ENCODE measurements at places on chromosomes 11 and 22.

- no peak for DNase-seq
Observed at GRCh38 chr22:38649841-38650522, 6.2 kb downstream of the FAM227A start.

GRCh38 chr11:58805065-58805464 is 39.4 kb downstream of the GLYATL2 start:
- DNase-seq: peak; percentile 14

GRCh38 chr22:40720538-40721256 is 41.4 kb downstream of the MCHR1 start:
- DNase-seq: no peak

- DNase-seq: no peak
Observed at GRCh38 chr11:62125316-62125715, 1.5 kb downstream of the INCENP start.

DNA sequence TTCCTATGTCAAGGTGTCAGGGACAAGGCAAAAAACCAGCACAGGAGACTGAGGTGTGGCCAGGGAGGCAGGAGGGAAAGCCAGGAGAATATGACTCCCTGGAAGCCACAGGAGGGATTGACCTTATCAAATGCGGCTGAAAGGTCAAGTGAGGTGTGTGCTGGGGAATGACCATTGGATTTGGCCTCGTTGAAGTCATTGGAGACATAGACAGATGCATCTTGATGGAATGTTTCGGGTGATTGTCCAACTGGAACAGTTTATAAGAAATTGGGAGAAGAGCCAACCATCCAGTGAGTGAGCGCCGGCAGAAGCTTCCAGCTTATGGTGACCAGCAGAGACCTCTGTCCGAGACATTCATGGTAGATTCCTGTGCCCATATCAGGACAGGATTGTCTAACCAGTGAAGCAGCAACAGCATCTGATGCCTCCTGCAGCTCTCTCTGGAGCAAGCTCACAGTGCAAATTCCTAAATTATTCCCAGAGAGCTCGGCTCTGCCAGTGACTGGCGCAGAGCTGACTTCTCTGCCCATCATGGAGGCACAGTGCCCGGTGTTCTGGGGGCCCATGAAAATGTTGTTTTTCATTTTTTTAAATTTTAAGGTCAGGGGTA is 95.4 kb downstream of the MYO18B start:
- no peak for DNase-seq

- no peak for DNase-seq
Observed at GRCh38 chr11:122796128-122796717, 42.1 kb upstream of the CRTAM start.

- DNase-seq: no peak
Observed at GRCh38 chr11:102662607-102663006, 37.5 kb upstream of the MMP20 start.

GRCh38 chr11:106691807-106692365 is 326.4 kb downstream of the GUCY1A2 start:
- DNase-seq: no peak

GRCh38 chr22:40826984-40827741 is 8.0 kb upstream of the SLC25A17 start:
- DNase-seq: no peak

DNA sequence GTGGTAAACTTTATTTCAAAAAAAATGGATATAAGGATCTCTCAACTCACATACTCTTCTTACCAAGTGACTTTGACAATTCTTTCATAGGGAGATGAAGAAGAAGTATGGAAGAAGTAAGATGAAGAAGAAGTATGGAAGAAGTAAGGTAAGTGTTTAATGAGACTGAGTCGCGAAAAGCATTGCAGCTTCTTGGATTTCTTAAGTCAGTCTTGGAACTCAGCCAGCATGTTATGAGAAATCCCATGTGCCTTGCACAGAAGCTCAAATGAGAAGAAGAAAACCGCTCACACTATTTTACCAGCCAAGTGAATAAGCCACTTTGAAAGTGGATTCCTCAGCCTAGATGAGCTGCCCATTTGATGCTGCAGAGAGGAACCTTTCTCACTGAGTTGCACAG is 332.0 kb upstream of the CCDC179 start:
- no peak for DNase-seq
